ENCODE measurements at places on chromosomes 11 and 22.

DNA sequence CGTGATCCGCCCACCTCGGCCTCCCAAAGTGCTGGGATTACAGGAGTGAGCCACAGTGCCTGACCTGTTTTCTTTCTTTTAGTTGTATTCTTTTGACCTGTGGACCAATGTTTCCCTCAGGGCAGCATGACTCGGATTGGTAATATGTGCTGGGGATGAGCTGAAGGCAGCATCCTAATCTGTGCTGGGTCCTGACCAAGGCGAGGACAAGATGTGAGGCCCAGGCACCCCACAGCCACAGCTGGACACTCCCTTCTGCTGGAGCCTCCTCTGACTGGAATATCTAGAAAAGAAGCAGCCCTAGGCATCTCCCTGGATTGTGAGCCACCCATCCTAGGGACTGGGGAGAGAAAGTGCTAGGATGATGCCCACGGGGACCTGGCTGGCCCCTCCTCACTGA, 105.4 kb downstream of the PDE2A start:
- no peak for DNase-seq

DNA sequence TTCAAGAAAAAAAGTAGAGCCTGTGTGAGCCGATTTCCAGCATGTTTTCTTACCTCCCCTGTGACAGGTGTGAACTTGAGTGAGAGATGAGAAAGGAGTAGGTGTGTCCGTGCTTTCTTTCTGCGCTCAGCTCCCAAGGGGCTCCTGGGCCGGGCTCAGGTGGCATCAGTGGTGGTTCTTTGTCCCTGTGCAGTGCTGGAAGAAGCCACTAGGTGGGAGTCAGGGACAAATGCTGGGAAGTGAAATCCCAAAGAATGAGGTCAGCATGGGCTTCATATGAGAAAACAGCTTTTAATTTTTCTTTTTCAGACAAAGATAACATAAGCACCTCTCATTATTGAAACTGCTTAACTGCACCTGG, 57.8 kb downstream of the PPFIBP2 start:
- DNase-seq = no peak

DNA sequence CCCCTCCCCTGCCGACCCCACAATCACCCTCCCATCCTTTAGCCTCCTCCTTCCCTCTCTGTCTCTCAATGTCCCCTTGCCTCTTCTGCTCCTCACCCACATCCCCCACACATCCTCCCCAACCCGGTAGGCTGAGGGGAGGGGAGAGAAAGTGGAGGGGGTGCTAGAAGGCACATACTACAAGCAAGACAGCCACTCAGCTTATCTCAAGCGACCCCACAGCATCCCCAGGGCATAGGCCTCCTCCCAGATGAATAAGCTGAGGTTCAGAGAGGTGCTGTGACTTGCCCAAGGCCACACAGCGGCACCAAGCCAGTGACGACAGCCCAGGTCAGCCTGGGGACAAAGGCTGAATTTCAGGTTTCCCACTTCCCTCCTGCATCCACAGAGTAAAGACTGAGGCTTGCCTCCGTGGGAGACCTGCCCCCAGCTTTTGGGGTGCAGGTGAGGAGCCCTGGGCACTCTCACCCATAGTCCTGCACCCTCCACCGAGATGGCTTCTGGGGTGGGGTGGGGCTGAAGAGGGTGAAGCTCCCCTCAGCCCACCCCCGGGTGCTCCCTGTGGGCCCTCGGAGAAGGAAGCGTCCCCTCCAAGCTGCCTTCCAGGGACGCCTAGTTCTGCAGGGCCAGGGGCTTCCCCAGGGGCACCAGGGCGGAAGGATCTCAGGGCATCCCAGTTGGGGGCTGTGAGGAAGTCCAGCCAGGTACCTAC, 511 bp downstream of the RAC2 start:
- DNase-seq = no peak

DNA sequence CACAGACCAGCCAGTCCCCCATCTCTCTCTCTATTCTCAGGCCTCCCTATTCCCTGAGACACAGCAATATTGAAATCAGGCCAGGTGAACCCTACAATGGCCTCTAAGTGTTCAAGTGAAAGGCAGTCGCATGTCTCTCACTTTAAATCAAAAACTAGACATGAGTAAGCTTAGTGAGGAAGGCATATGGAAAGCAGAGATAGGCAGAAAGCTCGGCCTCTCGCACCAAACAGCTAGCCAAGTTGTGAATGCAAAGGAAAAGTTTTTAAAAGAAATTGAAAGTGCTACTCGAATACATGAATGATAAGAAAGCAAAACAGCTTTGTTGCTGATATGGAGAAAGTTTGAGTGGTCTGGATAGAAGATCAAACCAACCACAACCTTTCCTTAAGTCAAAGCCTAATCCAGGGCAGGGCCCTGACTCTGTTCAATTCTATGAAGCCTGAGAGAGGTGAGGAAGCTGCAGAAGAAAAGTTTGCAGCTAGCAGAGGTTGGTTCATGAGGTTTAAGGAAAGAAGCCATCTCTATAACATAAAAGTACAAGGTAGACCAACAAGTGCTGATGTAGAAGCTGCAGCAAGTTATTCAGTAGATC, 19.8 kb upstream of the MPZL2 start:
- no peak for DNase-seq

DNA sequence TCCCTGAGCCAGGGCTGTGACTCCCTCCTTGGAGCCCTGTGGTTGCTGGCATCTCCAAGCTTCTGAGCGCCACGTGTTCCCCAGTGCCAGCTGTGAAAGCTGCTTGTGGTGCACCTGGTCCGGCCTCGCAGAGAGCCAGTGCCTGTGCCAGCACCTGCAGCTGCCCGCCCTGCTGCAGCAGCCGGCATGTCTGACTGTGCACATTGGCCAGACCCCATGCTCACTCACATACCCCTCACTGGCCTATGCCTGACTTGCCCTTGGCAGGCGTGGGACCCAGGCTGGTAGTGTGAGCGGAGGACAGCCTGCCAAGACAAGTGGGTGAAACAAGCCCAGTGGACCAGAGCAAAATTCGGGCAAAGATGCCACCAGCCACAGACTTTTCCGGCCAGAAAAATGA, 9.8 kb downstream of the MRPL48 start:
- DNase-seq = no peak

GRCh38 chr11:72569966-72570892, 104.0 kb downstream of the PDE2A start:
- DNase-seq = no peak

- no peak for DNase-seq
Measured at GRCh38 chr11:1049911-1050580, 13.5 kb upstream of the MUC6 start.

DNA sequence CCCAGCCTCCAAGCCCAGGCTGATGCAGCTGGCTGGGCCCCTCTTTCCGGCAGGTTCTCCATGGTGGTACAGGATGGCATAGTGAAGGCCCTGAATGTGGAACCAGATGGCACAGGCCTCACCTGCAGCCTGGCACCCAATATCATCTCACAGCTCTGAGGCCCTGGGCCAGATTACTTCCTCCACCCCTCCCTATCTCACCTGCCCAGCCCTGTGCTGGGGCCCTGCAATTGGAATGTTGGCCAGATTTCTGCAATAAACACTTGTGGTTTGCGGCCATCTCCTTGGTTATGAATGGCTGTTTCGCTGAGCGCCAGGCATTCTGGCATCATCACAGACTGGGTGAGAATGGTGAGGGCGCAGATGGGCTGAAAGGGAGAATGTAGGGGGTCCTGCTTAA, 3.6 kb downstream of the PRDX5 start:
- no peak for DNase-seq

- no peak for DNase-seq
Measured at GRCh38 chr11:1153105-1153950, 4.4 kb upstream of the MUC5AC start.

DNA sequence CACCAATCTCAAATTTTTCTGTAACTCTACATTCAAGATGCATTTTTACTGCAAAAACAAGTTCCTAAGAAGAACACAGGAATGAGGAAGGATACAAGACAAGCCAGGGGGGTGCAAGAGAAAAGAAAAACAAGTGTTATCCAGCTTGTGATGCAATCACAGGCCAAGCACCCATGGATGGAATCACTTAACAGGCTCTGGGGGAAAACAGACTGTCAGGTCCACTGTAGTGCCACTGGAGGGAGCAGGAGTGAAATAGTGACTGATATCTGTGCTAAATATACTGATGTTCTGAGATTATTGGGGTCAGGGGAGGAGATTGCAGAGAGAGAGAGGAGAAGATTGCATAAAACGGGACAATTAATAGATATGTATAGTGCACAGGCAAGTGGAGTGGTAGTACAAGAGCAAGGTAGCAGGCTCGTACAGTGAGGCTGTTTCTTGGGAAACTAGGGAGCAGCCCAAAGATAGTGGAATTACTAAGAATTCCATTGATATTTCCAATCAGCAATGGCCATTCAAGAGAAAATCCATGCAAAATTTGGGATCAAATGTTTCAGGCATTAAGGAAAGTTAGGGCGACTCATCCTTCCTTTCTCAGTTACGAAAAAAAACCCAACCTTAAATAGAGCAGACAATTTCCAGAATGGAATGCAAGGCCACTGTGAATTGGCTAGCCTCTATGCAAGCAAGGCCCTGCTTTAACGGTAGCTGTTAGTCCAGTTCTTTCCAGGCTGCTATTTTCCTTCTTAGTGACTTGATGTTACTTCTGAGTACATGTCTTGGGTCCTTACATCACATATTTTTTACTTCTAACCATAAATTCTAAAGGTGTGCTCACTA, 52.2 kb upstream of the CEP126 start:
- no peak for DNase-seq

DNA sequence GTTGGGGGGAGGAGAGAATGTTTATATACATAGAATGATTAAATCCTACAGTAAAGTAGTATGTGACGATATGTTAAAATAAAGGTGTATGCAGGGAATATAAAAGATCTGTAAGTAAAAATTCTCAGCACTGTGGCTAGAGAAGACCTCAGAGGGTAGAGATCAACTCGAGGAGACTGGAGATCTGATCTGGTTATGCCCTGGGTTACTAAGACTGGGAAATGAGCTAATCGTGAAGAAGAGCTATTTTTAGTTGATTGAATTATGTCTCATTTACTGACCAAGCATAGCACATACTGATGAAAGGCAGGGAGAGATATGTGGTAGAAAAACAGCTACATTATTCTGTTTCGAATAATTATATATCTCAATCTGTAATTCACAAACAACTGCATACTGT, 42.8 kb upstream of the ALKBH3 start:
- no peak for DNase-seq

DNA sequence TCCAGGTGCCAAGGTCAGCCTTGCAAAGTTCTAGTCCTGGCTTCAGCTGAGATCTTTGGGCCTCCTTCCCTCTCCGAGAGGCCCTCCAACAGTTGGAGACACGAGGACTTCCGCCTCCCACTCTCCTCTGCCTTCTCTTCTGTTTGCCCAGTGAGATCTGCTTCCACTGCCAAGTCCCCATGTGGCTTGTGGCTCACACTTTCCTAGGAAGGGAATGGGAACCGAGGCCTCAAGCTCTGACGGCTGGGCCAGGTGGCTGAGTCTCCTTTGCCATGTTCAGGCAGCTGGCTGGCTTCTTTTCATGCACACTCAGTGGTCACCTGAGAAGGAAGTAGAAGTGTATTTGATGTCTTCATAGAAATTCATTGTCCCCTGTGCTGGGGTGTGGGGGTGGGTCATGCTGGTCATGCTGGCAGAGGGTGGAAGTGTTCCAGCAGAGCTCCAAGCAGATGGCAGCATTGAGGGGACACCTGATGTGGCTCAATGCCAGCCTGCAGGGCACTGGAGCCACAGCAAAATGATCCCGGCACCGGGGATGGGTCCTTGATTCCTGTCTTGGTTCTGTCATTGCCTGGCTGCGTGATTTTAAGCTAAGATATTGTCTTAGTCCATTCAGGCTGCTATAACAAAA, 130.4 kb downstream of the ADAMTS15 start:
- no peak for DNase-seq

DNA sequence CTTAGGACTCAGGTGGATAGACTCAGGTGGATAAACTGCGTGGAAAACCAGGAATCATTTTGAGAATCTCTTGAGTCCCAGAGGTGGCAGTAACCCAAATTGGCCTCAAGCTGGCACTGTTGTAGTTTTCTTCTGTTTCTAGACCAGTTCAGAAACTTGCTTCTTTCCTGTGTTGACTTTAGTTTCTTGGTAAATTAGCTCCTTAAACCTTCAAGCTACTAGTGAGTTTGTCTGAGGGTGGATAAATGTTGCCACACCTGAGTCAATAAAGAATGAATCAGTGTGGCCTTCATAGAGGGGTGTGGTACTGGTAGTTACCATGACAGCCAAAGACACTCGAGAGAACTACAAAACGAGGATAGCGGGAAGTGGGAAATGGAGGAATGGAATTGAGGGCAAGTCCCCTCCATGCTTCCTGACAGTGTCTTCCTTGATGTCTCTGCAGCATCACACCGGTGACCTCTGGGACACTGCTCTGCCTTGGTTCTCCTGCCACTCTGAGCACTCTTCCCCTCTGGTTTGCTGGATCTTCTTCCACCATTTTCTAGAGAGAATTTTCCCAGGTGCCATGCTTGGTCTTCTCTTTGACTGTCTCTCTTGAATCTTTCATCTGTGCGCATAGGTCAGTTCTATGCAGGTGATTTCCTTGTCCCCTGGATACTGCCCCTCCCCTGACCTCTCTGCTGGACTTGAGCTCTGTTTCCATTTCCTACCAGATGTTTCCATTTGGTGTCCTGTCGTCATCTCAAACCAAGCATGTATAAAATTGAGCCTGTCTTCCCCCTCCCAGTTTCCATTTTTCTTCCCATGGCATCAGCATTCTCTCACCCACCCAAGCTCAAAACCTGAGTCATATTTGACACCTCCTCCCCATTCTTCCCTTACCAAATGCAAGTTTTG, 7.2 kb downstream of the POLD4 start:
- no peak for DNase-seq

GRCh38 chr11:117303101-117303500, 12.0 kb downstream of the BACE1-AS start:
- DNase-seq = no peak

GRCh38 chr11:130580891-130581492, 132.5 kb downstream of the ADAMTS15 start:
- DNase-seq = no peak

- DNase-seq = no peak
Measured at GRCh38 chr11:128627666-128628324, 40.4 kb upstream of the ETS1 start.

DNA sequence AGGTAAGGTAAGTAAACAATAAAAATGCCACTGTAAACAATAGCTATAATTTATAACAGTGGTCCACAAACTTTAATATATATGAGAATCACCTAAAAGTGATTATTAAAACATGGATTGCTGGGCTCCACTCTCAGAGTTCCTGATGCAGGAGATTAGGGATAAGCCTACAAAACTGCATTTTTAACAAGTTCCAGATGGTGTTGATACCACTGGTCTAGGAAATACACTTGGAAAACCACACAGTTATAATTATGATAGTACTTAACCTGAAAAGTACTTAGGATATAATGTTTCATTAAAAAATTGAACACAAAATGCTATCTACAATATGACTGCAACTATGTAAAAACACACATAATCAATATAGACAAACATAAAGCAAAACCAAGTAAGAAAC, 20.4 kb downstream of the FCHSD2 start:
- no peak for DNase-seq
